Right atrium auricular region (tissue), 2 donors: ENCODE measurements at places on chromosomes 6 and 20. TPM values are rescaled to one million over a fixed set of nuclear protein-coding genes. Genes with fewer than 3 reads are reported as not detected.

GRCh38 chr6:20907486-20908071, 373.3 kb downstream of the CDKAL1 start:
- no peak for DNase-seq

- no peak for DNase-seq
These were observed 4.1 kb upstream of the ABT1 start for GRCh38 chr6:26592649-26593048.

DNA sequence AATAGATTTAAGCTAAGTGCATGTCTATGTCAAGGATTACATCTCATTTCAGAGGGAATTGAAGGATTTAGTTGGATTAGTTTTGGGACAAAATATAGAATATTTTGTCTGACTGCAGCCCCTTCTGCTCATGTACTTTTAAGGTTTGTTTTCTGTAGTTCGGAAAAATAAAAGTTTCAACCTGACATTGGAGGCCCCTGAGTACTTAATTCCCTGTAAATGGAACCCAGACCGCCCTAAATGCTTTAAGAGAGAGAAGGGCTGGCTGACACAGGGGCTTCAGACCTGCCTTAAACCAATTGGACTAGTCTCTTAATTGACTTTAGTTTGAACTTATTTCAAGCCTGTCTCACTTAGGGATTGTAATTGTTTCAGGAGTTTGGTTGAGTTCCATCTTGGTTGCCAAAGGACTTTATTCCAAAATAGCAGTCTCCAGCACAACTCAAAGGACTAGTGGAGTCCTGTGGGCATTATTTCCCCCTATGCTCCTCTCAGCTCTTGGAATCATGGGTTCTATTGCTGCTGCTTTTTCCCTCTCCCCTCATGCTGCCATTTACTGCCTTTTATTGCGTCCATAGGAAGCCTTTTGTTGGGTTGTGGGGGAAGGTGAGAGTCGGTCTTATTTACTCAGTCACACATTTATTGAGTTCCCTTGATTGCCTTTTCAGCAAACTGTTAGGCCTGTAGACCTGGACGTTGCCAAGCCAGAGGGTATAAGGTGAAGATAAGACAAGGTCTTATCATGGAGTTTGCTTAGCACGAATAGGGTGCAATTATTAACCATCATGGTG, 14.5 kb downstream of the BRD2 start:
- DNase-seq, result no peak

DNA sequence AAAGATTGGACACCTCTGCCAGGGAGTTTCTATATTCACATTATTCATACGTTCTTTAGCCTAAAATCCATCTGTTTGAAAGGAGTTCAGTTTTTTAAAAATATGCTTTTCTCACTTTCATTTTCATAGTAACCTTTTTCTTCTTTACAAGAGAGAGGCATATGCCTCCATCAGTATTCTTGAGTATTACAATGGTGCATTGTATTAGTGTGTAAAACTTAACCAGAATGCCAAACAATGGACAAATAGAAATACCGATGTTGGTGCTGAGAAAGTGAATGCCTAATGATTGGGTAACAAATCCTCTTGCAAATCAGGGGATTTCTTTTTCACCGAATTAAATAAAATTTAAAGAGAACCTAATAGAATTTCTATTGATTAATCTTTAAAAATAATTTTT, 163.2 kb upstream of the LAMA2 start:
- no peak for DNase-seq

DNA sequence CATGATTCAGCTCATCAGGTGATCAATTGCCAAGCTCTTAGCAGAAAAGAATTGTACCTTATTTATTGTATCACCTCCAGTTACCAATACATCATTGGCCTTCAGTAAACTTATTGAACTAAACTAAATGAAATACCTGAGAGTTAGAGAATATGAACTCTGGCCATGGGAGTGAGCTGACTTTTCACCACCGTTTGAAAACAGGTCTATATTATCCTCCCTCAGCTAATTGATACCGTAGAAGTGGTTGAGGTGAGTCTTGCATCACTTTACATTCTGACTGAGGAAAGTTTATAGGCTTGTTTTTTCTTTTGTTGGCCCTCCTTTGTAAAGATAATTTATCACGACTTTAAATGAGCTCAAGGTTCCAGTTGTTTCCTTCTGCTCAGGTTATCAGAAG, 52.5 kb upstream of the ADGRG6 start:
- DNase-seq, result no peak

DNA sequence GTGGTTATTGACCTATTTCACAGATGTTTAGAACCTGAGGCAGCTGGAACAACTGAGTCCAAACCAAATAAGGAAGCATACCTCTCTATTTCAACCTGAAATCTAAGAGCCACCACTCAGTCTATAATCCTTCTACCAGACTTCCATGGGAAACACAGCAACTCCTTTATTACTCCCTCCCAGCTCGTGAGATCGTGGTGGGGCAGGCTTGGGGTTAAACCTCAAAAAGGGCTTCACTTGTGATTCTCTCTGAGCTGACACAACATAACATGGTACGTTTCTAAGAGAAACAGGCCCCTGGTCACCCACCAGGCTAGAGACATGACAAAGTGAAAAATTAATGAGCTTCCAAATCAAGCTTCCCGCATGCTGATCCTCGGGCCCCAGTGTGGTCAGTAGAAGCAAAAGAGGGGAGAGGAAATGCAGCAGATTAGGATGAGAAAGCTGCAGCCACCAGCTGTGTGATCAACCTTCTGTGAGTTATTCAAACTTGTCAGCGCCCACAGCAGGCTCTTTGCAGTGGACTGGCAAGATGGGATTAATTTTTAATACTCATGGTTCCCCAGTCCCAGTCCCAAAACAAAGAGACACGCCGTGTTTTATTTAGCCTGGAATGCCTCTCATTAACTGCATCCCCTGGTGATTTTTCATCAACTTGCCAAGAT, 9.3 kb downstream of the PKHD1 start:
- no peak for DNase-seq

GRCh38 chr6:56625356-56625755, 17.3 kb downstream of the DST start:
- no peak for DNase-seq

DNA sequence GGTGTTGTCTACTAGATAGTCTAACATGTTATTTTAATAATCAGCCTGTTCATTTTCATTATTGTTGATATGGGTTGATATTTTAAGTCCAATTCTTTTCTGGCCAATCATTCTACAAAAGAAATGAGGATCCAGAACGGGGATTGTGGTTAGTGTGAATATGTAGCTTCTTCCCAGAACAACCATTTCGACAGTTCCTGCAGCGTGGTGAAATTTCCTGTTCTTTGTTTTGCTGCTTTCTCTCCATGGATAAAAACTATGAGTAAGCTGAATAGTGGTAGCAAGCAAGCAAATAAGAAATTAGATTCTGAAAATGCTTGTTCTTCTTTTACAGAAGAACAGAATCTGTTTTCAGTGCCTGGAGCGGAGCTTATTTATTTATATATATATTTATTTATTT, 65.5 kb upstream of the F13A1 start:
- DNase-seq, result no peak

DNA sequence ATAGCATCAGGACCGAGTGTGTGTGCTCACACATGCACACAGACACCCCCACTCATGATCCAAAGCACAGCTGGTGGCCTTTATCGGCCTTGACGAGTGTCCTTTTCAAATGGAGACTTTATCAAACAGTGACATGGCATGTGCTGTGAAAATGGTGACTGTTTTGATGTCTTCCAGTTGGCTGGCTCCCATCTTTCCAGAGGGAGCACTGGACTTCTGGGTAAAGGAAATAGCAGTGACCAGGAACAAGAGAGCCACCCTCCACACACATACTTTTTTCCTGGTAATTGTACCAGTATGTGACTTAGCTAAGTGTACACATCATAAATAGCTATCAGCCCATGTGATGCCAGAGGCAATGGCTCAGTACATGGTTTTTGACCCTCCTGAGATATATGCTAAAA, 52.7 kb downstream of the ZDHHC14 start:
- DNase-seq, result no peak

DNA sequence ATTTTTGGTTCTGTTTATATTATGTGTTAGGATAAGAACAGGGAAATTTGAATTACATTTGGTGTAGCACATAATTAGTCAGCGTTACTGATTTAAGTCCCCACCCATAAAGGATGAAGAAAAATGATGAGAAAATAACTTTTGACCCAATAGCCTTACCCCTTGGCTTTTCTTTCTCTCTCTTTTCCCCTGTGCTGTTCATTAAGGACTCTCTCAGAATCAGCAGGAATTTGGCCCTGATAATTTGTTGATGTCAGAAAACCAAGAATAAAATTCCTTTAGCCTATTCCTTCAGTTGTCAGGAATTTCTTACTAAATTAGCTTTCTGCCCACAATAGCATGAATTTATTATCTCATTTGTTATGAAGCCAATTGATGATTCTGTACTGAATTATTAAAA, 18.5 kb downstream of the PLCB1 start:
- DNase-seq, result no peak

DNA sequence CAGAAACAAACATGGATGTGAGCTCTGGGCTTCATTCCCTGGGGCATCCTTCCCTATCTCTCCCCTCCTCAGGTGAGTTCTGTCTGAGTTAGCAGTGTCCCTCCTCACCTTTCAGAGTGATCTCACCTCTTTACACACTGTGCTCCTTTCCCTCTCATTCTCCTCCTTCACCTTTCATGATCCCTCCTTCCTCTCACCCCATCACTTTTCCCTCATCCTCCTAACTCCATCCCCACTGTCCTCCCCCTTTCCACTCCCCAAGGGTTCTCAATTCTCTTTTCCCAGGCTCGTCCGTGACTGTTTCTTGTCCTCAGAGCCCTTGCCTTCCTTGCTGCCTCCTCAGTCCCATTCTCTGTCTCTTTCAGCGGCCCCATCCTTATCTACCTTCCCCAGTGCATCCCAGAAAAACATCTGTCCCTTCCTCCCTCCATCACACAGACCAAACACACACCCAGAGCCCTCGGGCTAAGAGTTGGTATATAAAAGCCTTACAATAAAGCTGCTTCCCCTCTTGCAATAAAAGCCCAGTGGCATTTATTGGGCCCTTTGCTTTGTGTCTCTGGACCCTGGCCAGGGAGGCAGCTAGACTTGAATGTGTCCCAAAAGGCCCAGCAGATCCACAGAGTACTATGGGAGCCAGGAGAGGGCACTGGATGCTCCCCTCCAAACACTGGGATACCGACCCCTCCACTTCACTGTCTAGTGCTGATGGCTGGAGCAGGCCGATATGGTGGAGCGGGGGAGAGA, 1.9 kb downstream of the RNF39 start:
- DNase-seq, result no peak

GRCh38 chr6:22020299-22021003, 276.4 kb downstream of the PRL start:
- DNase-seq, result no peak

DNA sequence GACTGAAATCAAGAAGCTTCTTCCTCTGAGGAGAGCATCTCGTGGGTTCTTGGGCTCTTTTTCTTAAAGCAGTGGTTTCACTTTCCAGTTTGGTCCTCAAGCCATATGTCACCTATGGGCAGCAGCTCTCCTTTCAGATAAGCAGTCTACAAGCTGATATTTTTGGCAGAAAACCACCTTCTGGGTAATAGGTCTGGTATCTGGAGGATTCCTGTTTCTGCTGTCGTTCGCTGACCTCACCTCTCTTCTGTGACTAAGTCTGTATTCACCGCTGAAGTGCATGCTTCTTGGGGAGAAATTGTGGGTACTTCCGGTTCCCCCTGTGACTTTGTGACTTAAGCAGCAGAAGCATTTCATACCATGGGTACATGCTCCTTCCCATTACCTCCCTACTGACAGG, 193.6 kb downstream of the EDN1 start:
- DNase-seq, result no peak

DNA sequence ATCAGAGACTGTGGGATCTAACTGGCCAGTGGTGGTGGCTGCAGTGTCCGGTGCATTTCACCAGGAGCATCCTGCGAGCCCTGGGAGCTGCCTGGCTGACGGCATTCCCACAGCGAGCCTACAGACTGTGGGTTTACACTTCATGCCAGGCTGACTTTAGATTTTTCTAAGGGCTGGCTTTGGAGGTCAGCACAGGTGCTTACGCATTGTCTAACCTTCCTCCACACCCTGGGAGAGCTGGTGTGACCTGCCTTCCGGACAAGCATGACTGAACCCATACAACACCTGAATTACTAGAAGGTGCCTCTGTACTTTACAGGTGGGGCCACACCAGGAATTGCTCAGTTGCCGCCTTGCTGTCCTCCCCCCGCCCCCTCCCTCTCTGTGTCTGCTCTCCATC, 96.2 kb downstream of the RREB1 start:
- DNase-seq, result no peak

DNA sequence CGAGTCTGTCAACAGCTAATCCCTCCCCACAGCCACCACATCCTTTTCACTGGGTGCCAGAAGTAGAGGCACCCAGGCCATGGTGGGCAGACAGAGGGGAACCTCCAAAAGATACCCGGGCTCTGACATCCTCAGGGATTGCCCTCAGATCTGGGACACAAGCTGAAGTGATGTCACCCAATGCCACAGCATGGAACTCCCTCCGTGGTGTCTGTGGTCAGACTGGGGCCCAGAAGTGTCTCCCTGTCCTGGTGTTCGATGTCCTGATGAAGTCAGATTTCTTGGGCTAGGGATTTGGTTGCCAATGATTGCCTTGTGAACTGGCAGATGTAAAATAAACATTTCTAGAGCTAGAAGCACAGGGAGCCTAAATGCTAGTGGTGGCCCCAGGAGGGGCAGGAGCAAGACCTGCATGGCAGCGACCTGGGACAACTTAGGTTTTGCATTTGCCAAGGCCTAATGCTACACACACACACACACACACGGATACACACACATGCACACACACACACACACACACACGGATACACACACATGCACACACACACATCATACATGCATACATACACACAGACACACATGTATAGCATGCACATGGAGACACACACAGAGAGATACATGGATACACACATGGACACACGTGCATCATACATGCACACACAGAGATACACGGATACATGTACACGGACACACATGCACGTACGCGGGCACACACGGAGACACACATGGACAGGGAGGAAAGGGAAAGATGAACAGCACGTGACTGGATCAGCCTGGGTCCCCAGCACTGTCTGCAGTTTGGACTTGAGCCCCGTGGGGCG, 221.0 kb downstream of the NFATC2 start:
- DNase-seq, result no peak

GRCh38 chr6:167152862-167153261, 4.9 kb downstream of the GPR31 start:
- no peak for DNase-seq

KIAA1755 gene
- 4.2 TPM for total RNA-seq

LY6G6D gene
- total RNA-seq, result not detected

VGLL2 gene
- 4.2 TPM for total RNA-seq

TENT5A gene
- 22.0 TPM for total RNA-seq

GPR6 gene
- not detected for total RNA-seq

RSPH9 gene
- total RNA-seq, result 0.12 TPM

ARMH2 gene
- not detected for total RNA-seq

TFAP2C gene
- 0.37 TPM for total RNA-seq

SLC22A7 gene
- total RNA-seq, result not detected

PRL gene
- not detected for total RNA-seq

KHDC1 gene
- total RNA-seq, result 4.8 TPM

EBF4 gene
- 8.5 TPM for total RNA-seq
